IPS DF 19.7 (cell line): ENCODE measurements at places on chromosomes 7 and 10.
A peak's percentile ranks its signal among the peaks of the same experiment; 100 is the strongest.

DNA sequence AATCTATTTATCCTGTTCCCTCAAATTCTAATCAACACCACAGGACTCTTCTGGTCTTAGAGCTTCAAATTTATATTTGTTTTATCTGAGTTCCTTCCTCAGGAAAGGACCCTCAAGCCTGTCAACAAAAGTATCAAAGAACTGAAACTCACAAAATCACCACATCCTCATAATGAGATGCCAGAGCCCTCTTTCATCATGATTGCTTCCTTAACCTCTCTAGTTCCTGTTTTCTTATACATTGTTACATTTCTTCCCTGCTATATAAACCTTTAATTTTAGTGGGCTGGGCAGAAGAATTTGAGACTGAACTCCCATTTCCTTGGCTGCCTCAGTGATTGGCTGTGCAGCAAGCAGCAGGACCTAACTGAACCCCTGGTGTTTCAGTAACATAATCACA lies 189.7 kb downstream of the ZNF248 start:
- DNase-seq: no peak

- DNase-seq: no peak
Measured at GRCh38 chr7:55022002-55022985, 3.5 kb downstream of the EGFR start.

- DNase-seq: no peak
Measured at GRCh38 chr7:150324373-150324961, 1.1 kb upstream of the ACTR3C start.

DNA sequence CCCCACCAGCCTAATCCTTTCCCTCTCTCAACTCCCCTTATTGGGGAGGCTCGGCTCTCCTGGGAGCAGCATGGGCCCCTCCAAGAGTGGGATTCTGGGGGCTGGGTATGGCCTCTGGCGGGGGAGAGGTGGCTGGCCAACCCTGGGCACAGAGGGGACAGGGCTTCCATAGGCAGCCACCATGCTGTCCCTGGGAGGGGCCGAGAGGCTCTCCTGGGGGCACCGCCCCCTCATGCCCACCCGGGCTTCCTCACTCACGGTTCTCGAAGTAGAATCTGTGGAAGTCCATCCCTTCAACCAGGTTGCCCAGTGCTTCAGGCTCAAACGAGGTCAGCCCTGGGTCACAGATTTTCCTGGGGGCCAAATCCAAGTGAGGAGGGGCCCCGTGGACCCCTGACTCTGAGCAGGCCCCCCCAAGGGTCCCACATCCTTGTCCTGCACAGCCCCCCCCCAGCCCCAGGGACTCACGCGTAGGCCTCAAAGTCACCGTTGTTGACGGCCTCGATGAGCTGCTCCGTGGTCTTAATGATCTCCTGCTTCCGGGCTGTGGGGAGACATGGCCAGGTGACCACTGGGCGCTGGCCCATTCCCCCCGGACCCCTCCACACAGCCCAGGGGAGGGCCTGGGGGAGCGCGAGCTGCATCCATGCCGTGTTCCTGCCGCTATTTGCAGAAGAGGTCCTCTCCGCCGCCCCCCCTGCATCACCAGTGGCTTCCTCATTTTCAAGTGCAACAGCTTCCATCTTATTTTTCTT lies 19.8 kb downstream of the YKT6 start:
- DNase-seq: no peak

DNA sequence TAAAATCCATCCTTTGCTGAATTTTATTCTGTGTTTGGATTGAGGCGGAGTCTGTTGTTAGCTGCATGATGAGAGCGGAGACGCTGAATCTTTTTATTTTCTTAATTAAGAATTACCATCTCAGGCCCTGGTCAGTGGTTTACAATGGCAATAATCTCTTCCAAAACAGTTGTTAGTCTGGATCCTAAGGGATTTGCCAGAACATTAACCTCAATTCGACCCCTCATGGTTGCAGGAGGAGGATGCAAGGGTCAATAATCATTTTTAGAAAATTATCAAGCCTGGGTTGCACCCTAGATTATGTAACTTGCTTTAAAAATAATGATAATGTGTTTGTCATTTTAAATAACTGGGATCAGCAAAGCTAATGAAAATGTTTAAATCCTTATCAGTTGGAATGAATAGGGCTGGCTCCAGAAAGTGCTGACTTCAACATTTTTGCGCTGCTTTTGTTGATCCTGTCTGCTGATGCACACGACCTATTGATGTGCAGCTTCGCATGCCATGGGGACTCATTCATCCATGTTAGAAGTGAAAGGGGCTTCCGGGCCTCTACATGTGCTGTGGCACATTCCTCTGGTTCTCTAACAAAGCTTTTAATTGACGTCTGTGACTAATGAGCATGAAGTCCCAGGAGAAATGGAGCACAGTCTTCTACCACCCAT lies 80.7 kb upstream of the KIAA1217 start:
- DNase-seq: no peak

DNA sequence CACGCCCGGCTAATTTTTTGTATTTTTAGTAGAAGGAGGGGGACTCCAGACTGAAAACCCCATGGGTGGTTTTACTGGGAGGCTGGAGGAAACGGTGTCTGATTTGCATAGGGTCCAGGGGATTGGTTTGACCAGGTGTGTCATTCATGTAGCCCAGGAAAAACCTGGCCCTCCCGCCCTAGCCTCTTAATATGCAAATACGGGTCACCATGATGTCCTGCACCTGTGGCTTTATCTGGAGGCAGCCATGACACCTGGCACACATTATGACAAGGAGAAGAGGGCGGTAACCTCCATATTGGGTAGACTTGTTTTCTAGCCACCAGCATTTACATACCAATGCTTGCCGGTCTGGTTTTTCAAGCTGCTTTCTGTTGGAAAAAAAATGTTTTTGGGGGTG lies 68.0 kb downstream of the TRIL start:
- DNase-seq: peak; percentile 97

- DNase-seq: no peak
Measured at GRCh38 chr7:155807789-155808548, 4.3 kb downstream of the SHH start.

- DNase-seq: peak; percentile 75
Measured at GRCh38 chr7:2309889-2310331, 4.3 kb downstream of the SNX8 start.

- no peak for DNase-seq
Measured at GRCh38 chr7:5626498-5626897, 155.0 kb downstream of the RNF216 start.

DNA sequence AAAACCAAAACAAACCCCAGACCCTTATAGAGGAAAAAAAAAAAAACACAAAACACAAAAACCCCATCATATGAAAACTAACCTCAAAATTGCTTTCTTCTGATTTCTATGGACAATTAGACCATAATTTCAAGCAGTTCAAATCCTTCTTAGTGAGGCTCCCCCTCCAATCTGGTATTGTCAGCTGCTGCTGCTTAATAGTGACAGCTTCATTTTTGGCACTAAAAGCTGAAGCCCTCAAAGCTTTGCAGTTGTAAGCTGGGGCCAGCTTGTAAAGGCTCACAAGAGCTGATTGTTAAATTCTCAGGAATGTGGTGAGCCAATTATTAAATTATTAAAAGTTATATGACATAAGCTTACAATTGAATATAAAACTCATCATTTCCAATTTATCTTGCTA lies 21.9 kb downstream of the ATXN7L1 start:
- no peak for DNase-seq

- DNase-seq: no peak
Measured at GRCh38 chr7:85081392-85081791, 105.5 kb downstream of the SEMA3D start.

DNA sequence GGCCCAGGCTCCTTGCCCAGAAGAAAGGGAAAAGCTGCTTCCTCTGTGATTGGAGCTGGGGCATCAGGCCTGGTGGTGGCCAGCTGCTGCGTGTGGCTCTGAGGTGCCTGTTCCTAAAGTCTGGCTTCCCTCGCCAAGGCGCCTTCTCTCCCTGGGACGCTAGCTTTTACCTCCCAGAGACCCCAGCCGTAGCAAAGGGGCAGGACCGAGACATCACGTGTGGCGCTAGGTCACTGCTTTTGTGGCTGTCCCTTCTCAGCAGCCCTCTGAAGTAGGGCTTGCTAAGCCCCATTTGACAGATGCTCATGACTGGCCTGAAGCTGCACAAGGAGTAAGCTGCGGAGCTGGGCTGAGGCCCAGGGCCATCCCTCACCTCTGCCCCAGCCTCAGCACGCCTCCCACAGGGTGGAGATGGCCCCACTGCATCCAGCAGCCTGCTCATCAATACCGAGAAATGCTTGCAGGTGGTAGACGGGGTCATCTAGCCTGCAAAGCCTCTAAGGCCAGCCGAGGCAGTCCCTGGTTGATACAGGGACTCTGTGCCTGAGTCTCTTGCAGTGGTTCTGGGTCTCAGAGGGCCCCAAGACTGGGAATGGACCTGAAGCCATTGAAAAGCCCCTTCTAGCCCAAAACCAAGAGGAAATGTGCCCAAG lies 171.2 kb downstream of the LCOR start:
- DNase-seq: no peak

GRCh38 chr7:141460781-141461715 lies 90.2 kb upstream of the AGK start:
- DNase-seq: no peak

GRCh38 chr7:20116869-20117268 lies 100.3 kb downstream of the MACC1 start:
- DNase-seq: no peak

GRCh38 chr10:122253605-122254004 lies 17.5 kb upstream of the BTBD16 start:
- no peak for DNase-seq

- no peak for DNase-seq
Measured at GRCh38 chr7:94939395-94939794, 32.0 kb downstream of the PPP1R9A start.

DNA sequence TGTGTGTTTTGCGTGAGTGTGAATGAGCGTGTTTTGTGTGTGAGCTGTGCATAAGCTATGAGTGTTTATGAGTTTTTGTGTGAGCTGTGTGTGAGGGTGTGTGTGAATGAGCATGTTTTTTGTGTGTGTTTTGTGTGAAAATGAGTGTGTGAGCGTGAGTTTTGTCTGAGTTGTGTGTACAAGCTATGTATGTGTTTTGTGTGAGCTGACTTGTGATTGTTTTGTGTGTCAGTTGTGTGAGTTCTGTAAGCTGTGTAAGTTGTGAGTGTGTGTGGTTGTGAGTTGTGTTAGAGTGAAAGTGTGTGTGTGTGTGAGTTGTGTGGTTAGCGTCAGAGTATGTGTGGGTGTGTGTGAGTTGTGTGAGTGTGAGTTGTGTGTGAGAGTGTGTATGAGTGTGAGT lies 343.2 kb downstream of the PTPRN2 start:
- DNase-seq: no peak

GRCh38 chr7:24129597-24129996 lies 154.4 kb upstream of the NPY start:
- DNase-seq: no peak

DNA sequence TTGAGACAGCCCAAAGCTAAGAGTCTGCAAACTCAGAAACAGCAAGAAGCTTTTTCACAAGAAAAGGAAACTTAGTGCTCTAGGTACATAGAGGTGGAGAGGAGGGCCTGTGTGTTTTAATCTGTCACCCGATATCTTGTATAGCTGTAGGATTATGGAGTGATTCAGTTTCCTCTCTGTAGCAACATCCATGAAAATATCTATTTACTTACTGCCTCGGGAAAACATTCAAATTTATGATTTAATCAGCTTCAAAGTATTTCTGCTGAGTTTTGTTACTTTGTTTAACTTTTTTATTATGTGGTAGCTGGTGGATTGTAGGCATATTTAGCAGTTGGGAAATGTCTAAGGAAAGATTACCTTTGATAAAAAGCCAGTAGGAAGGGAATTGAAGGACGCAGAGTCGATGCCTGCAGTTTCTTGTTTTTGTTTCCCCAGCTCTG lies 292.0 kb downstream of the CCDC3 start:
- no peak for DNase-seq

DNA sequence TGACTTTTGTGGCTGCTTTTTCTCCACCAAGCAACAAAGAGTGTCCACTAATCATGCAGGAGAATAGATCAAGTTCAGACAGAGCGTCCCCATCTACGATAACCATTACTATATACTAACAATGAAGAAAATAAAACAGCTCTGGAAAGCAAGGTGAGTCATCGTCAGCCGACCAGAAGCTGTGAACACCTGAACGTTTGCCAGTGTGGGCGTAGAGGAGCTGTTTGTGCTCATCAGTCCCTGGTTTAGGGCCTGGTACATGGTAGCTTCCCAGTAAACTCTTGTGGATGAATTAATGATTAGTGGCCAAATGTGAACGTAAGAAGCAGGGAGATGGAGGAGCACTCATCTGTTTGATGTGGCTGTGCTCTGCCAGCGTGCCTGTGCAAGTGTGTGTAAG lies 180.7 kb downstream of the EVX1 start:
- no peak for DNase-seq

- DNase-seq: no peak
Measured at GRCh38 chr7:49344556-49344955, 420.2 kb downstream of the CDC14C start.
